ENCODE measurements at places on chromosomes 1 and 21. TPM values are rescaled to one million over a fixed set of nuclear protein-coding genes. Genes with fewer than 3 reads are reported as not detected.

CNIH3 gene
- 1.8 TPM for total RNA-seq

SLC25A34 gene
- total RNA-seq, result 4.2 TPM

GRCh38 chr1:78913950-78914349 is 92.6 kb downstream of the ADGRL4 start:
- H3K4me1 ChIP-seq, result no peaks in the 10 kb centered on the region
- no peak overlapping the region for H3K4me3 ChIP-seq

APOBEC4 gene
- not detected for total RNA-seq

SMYD3 gene
- 19.5 TPM for total RNA-seq

CRNN gene
- not detected for total RNA-seq

GBP5 gene
- total RNA-seq, result 79.2 TPM

ADORA3 gene
- 0.42 TPM for total RNA-seq

DNA sequence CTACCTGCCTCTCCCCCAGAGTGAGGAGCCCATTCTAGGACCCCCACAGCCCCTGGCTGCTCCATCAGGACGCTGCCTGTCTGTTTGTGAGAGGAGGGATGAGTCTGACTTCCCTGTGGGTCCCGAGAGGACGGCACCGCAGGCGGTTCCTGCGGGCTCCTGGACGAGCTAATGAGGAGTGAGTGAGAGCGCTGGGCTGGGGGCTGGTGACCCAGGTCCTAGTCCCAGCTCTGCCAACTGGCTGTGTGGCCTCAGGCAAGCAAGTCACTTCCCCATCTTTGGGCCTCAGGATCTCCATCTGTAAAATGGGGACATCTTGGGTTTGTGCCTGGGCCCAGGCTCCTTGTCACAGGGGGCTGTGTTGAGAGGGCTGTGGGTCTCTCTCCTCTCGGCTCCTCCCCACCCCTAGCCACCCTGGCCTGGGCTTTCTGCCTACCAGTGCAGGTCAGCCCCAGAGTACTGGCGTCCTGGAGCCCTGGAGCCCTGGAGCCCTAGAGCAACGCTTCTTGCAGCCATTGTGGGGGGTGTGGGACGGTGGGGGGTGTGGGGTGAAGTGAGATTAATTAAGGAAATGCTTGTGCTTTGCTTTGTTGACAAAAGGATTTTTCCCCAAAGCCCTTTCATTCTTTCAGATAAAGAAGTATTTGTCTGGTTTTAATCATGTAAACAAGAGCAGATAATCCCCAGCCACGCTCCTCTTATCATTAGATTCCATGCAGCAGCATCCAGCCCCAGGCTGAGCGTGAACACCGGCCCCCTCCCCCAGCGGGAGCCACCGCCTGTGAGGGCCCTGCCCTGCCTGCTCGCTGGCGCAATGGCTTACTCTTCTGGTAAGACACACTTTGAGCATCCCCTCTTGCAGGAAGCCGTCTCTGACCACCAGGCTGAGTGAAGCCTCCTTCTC is 26.8 kb downstream of the SLC1A7 start:
- H3K4me3 ChIP-seq, result no peak overlapping the region
- no peak overlapping the region for H3K27ac ChIP-seq
- no peaks in the 10 kb centered on the region for H3K36me3 ChIP-seq
- no peak for DNase-seq
- H3K4me1 ChIP-seq, result no peaks in the 10 kb centered on the region

GRCh38 chr1:74693473-74693872 is 19.9 kb upstream of the ERICH3 start:
- H3K36me3 ChIP-seq, result no peaks in the 10 kb centered on the region
- no peaks in the 10 kb centered on the region for H3K27me3 ChIP-seq
- no peak overlapping the region for H3K4me3 ChIP-seq
- H3K27ac ChIP-seq, result no peak overlapping the region

HSD11B1 gene
- total RNA-seq, result not detected

COL24A1 gene
- total RNA-seq, result 0.14 TPM

DNA sequence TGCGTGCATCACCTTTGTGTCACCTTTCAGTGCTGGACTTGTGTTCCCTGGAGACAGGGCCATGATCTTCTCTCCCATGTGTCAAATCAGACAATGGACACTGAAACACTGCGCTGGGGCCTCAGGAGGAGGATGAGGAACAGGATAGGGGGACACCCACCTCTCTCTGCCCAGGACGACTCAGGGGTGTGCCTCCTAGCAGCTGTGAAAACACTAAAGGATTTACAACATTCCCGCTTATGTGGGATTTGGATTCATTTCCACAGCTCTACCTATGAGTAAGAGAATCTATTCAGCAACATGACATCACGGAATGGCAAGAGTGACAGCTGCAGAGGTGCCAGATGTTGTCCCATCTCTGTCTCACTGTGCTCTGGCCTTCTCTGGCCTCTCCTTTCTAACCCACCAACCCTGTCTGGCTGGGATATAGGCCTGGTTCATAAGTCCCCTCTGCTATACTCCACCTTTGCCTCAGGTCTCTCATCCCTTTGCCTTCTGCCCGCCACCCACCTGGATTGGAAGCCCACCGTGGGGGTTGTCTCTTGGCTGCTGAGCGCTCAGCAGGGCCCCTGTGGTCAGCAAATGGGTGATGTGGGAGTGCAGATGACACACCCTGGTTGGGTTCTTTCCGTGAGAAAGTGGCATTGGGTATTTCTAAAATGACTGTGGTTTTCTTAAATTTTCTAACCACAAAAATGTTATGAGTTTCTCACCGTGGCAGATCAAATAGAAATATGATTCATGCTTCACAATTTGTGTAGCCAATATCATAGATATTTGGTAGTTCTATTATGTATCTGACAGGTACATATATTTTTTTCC is 47.1 kb upstream of the TLR5 start:
- H3K4me3 ChIP-seq, result no peak overlapping the region
- H3K27me3 ChIP-seq, result no peaks in the 10 kb centered on the region
- no peaks in the 10 kb centered on the region for H3K36me3 ChIP-seq
- H3K27ac ChIP-seq, result no peak overlapping the region
- H3K4me1 ChIP-seq, result peaks cover 36% of the 10 kb centered on the region

- DNase-seq, result no peak
- peaks cover 50% of the 10 kb centered on the region for H3K4me1 ChIP-seq
- peak overlapping the region; percentile 87 for H3K4me3 ChIP-seq
These were observed 371 bp upstream of the ODF2L start for GRCh38 chr1:86396498-86396890.

DNA sequence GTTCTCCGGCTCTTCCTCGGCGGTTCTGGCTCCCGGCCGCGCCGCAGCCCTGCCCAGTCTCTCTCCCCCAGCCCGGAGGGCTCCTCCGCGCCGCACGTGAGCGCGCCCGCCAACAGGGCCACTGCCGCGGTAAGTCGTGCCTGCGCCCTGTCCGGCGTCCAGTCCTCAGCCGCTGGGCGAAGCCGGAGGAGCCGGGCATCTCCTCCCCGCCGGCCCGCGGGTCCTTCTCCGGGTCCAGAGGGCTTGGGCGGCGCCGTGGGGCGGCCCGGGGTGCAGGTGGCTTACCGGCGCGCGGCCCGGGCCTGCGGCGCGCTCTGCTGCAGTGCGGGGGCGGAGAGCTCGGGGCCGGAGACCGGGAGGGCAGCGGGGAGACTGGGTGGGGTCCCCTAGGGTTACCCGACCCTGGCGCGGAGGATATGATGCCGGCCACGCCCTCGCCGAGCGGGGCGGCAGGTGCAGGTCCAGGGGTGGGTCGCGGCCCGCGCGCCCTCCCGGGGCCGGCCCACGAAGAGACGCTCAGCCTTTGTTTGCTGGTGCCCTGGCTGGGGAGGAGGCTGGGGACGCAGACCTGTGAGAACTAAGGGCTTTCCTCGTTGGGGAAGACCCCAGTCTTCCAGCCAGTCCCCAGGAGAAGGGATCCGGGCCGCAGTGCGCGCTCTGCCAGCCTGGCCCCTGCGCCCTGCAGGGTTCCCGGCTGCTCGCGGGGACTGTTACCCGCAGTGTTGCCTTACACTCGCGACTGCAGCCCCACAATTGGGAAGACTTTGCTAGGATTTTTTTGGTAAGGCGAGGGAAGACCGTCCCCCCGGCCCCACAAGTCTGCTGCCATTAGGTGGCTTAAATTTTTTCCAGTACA is at the start of gene DOP1B:
DOP1B (plus strand) TSS at position 10 of the 856 bp plus-strand sequence. CDS start 7,910 bp downstream, outside the sequence.
- H3K27me3 ChIP-seq, result no peaks in the 10 kb centered on the region
- DNase-seq, result no peak
- no peaks in the 10 kb centered on the region for H3K36me3 ChIP-seq
- H3K4me1 ChIP-seq, result peaks cover 26% of the 10 kb centered on the region
- H3K4me3 ChIP-seq, result peak within 1 kb of the TSS; percentile 63

- no peak for DNase-seq
- H3K27me3 ChIP-seq, result no peaks in the 10 kb centered on the region
- no peaks in the 10 kb centered on the region for H3K36me3 ChIP-seq
- no peak overlapping the region for H3K27ac ChIP-seq
- no peaks in the 10 kb centered on the region for H3K4me1 ChIP-seq
These were observed 195.6 kb upstream of the CAMK1G start for GRCh38 chr1:209387969-209388329.

CAMK1G gene
- not detected for total RNA-seq

DNA sequence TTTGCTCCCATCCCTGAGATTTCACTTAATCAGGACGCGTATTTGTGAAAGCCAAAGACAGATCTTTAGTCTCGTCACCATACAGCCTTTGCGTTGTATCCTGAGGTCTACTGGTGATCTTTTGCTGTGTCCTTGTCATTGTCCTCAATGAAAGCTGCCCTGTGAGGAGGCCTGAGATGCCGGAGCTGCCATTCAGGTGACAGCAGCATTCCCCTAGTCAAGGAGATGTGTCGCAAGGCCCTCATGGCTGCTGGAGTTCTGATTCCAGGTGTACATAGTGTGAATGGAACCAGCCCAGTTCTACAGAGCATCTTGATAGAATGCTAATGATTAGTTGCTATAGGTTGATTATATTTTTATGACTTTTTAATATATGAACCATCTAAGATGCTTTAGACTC is 24.1 kb downstream of the TTF2 start:
- H3K27me3 ChIP-seq, result no peaks in the 10 kb centered on the region
- peaks cover 29% of the 10 kb centered on the region for H3K36me3 ChIP-seq
- no peaks in the 10 kb centered on the region for H3K4me1 ChIP-seq
- DNase-seq, result no peak
- H3K27ac ChIP-seq, result no peak overlapping the region
- H3K4me3 ChIP-seq, result no peak overlapping the region

GRCh38 chr1:7265771-7266371 is 480.6 kb downstream of the CAMTA1 start:
- H3K4me3 ChIP-seq, result no peak overlapping the region
- no peaks in the 10 kb centered on the region for H3K4me1 ChIP-seq

ELAPOR1 gene
- total RNA-seq, result 13.7 TPM

GPX7 gene
- 27.5 TPM for total RNA-seq

AIRE gene
- total RNA-seq, result not detected

- no peak overlapping the region for H3K4me3 ChIP-seq
- no peaks in the 10 kb centered on the region for H3K36me3 ChIP-seq
- no peak overlapping the region for H3K27ac ChIP-seq
- DNase-seq, result no peak
- H3K4me1 ChIP-seq, result no peaks in the 10 kb centered on the region
- no peaks in the 10 kb centered on the region for H3K27me3 ChIP-seq
These were observed 14.4 kb downstream of the ADAMTS5 start for GRCh38 chr21:26952374-26953066.

GPN2 gene
- 37.0 TPM for total RNA-seq

C21orf91 gene
- 80.5 TPM for total RNA-seq

- H3K36me3 ChIP-seq, result no peaks in the 10 kb centered on the region
- H3K4me1 ChIP-seq, result no peaks in the 10 kb centered on the region
- H3K4me3 ChIP-seq, result no peak overlapping the region
- no peak for DNase-seq
These were observed 174.0 kb upstream of the KAZN start for GRCh38 chr1:14424325-14425002.

DNA sequence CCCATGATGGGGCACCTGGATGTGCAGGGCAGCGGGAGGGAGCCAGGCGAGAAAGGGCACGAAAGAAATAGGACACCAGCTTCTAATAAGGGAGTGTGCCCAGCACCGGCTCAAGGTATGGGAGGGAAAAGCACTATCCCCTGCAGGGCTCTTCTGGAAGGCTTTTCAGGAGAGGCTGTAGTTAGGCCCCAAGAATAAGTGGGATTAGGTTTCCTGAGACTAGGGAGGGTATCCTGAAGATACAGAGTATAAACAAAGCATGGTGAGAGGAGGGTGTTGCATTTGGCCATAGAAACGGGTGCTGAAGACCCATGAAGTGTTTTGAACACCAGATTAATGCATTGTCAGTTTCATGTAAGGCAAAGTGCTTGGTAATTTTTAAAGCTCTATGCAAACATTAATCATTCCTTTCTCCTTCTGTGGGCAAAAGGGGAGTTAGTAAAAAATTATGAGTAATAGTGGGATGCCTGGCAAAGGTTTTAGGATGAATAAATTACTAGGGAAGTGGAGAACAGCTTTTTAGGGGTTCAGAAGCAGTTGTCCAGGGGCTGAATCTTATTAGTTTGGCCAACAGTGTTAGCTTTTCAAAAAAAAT is 74.0 kb downstream of the SYT6 start:
- no peaks in the 10 kb centered on the region for H3K36me3 ChIP-seq
- H3K4me1 ChIP-seq, result peaks cover 4% of the 10 kb centered on the region
- H3K27me3 ChIP-seq, result no peaks in the 10 kb centered on the region
- H3K27ac ChIP-seq, result no peak overlapping the region
- no peak overlapping the region for H3K4me3 ChIP-seq
- DNase-seq, result no peak

- peaks cover 6% of the 10 kb centered on the region for H3K4me1 ChIP-seq
- no peak for DNase-seq
- H3K36me3 ChIP-seq, result peaks cover 20% of the 10 kb centered on the region
- no peak overlapping the region for H3K4me3 ChIP-seq
These were observed 62.6 kb downstream of the VPS26C start for GRCh38 chr21:37204580-37204979.

- H3K27ac ChIP-seq, result no peak overlapping the region
- H3K36me3 ChIP-seq, result no peaks in the 10 kb centered on the region
- H3K27me3 ChIP-seq, result peaks cover 82% of the 10 kb centered on the region
- DNase-seq, result no peak
These were observed 4.1 kb upstream of the OLIG2 start for GRCh38 chr21:33021667-33022066.

DNA sequence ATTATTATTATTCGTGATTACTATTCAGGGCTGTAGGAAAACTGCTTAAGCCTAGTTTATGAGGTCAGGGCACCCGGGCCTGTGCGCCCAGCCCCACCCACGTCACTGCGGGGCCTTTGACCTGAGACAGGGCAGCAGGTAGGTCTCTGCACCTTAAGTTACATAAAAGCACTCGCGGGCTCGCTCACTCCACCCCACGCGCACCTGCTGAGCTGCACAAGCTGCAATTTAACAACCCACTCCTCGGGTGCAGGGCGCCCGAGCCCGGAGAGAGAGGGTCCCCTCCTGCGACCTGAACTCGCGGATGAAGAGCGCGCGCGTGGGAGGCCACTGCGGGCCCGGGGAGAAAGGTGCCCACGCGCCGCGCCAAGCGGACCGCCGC is 477 bp downstream of the ICMT start:
- DNase-seq, result no peak
- H3K27ac ChIP-seq, result peak overlapping the region; percentile 42
- H3K4me3 ChIP-seq, result peak overlapping the region; percentile 60
- peaks cover 11% of the 10 kb centered on the region for H3K4me1 ChIP-seq
- peaks cover 5% of the 10 kb centered on the region for H3K27me3 ChIP-seq
- H3K36me3 ChIP-seq, result peaks cover 8% of the 10 kb centered on the region

- H3K27me3 ChIP-seq, result no peaks in the 10 kb centered on the region
- no peaks in the 10 kb centered on the region for H3K36me3 ChIP-seq
- H3K4me3 ChIP-seq, result no peak overlapping the region
- H3K27ac ChIP-seq, result no peak overlapping the region
- peaks cover 17% of the 10 kb centered on the region for H3K4me1 ChIP-seq
These were observed 545.9 kb downstream of the SMYD3 start for GRCh38 chr1:245961137-245961540.
